Endodermal cell (in vitro differentiated cells): ENCODE measurements at places on chromosomes 2 and 18.

- no peak for DNase-seq
- no peak overlapping the region for H3K4me3 ChIP-seq
- no peaks in the 10 kb centered on the region for H3K27me3 ChIP-seq
- H3K36me3 ChIP-seq = peaks cover 14% of the 10 kb centered on the region
- H3K4me1 ChIP-seq = no peaks in the 10 kb centered on the region
- no peak overlapping the region for H3K27ac ChIP-seq
Observed at GRCh38 chr2:241110607-241111439, 8.7 kb upstream of the MTERF4 start.

- H3K4me1 ChIP-seq = no peaks in the 10 kb centered on the region
- no peaks in the 10 kb centered on the region for H3K36me3 ChIP-seq
- no peaks in the 10 kb centered on the region for H3K27me3 ChIP-seq
- DNase-seq = no peak
- H3K4me3 ChIP-seq = no peak overlapping the region
Observed at GRCh38 chr2:155377931-155378444, 679.5 kb downstream of the KCNJ3 start.

DNA sequence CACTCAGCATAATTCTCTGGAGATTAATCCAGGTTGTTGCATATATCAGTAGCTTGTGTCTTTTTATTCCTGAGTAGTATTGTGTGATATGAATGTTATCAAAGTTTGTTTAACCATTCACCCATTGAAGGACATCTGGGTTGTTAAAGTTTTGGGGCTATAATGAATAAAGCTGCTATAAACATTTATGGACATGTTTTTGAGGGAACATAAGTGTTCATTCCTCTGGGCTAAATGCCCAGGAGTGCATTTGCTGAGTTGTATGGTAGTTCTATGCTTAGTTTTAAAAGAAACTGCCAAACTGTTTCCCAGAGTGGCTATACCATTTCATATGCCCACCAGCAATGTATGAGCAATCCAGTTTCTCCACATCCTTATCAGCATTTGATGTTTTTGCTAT, 21.8 kb upstream of the KCNJ13 start:
- no peaks in the 10 kb centered on the region for H3K27me3 ChIP-seq
- peaks cover 7% of the 10 kb centered on the region for H3K4me1 ChIP-seq
- no peak for DNase-seq
- H3K36me3 ChIP-seq = peaks cover 81% of the 10 kb centered on the region

DNA sequence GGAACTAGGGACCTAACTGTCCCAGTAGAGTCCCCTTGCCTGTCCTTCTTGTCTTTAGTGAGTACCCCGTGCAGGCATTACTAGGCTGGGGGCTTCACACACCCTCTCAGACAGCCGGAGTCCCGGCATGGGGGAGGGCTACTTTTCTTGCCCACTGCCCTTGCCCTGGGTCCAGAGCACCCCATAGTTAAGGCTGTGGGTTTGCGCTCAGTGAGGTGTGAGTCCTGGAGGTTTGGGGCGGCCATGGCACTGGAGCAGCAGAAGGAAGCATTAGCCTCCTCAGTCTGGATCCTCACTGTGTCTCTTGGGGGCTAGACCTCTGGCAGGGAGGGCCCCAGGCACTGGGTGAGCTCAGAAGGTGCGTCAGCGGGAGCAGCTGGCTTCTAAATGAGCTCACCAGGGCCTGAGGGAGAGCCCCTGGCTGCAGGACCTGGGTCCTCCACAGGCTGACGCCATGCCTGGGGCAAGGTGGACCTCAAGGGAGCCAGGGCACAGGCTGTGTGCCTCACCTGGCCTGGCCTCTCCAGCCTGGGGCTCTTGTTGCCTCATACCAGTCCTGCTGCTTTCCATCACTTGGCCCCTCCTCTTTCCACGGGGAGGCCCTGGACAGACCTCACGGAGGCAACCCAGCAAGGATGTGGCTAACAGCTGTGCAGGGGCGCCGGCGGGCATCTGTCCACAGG, 27.4 kb downstream of the HS6ST1 start:
- DNase-seq = no peak
- H3K4me1 ChIP-seq = peaks cover 5% of the 10 kb centered on the region
- H3K4me3 ChIP-seq = no peak overlapping the region
- H3K27ac ChIP-seq = no peak overlapping the region

DNA sequence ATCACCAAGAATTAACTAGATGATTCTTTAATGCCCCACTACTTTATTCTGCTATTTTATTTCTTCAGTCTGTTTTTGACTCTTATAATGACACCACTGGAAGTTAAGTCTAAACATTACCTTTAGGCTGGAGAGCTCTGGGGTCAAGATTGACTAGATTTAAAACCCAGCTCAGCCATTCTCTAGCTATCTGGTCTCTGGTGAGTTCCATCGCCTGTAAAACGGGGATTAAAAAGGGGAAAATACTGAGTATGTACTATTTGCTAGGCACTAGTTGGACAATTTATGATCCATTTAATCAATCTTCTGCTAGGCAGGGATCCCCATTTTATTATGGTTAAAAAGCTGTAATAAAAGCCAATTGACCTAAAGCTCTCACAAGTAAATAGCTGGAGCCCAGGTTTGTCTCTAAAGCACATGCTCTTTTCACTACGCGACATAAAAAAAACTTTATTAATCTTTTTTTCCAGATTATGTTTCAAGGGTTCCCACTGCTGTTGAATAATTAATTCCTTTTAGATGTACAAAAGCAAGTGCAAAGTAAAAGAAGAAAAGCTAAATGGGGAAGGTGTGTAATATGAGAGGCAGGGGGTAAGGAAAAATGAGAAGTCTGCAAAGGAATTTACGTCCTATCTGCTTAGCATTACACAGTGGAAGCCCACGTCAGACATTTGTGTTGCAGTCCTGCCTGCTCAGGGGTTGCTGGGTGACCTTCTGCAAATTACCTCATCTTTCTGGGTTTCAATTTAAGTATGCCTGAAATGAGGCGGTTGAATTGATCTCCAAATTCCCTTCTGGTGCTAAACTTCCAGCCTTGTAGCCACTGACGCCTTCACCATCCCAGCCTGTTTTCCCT, 918 bp upstream of the NABP1 start:
- no peaks in the 10 kb centered on the region for H3K36me3 ChIP-seq
- no peak for DNase-seq
- peaks cover 10% of the 10 kb centered on the region for H3K27me3 ChIP-seq
- no peaks in the 10 kb centered on the region for H3K4me1 ChIP-seq
- H3K27ac ChIP-seq = peak overlapping the region; percentile 86
- H3K4me3 ChIP-seq = peak overlapping the region; percentile 95

GRCh38 chr2:38440655-38441054, 63.6 kb upstream of the ATL2 start:
- peaks cover 10% of the 10 kb centered on the region for H3K4me1 ChIP-seq
- H3K36me3 ChIP-seq = no peaks in the 10 kb centered on the region
- peak overlapping the region; percentile 71 for H3K4me3 ChIP-seq
- H3K27ac ChIP-seq = no peak overlapping the region
- DNase-seq = peak; percentile 80
- no peaks in the 10 kb centered on the region for H3K27me3 ChIP-seq

DNA sequence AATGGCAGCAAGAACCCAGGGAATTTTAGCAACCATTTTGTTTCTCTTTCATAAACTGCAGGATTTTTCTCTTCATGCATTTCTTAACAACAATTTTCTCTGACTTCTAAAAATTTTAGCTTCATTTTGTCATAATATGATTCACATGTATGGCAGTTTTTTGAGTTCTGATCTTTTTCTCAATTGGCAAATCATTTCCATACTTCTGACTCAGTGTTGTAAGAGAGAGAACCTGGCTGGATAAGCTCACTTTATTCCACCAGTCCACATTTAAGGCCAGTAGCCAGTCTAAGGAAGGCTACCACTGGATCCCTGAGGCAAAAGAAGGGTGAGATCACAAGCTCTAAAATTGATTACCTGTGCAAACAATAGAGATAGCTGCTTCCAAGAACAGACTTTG, 42.8 kb upstream of the COL3A1 start:
- no peaks in the 10 kb centered on the region for H3K4me1 ChIP-seq
- no peak overlapping the region for H3K27ac ChIP-seq
- H3K36me3 ChIP-seq = no peaks in the 10 kb centered on the region
- no peak overlapping the region for H3K4me3 ChIP-seq
- H3K27me3 ChIP-seq = no peaks in the 10 kb centered on the region

DNA sequence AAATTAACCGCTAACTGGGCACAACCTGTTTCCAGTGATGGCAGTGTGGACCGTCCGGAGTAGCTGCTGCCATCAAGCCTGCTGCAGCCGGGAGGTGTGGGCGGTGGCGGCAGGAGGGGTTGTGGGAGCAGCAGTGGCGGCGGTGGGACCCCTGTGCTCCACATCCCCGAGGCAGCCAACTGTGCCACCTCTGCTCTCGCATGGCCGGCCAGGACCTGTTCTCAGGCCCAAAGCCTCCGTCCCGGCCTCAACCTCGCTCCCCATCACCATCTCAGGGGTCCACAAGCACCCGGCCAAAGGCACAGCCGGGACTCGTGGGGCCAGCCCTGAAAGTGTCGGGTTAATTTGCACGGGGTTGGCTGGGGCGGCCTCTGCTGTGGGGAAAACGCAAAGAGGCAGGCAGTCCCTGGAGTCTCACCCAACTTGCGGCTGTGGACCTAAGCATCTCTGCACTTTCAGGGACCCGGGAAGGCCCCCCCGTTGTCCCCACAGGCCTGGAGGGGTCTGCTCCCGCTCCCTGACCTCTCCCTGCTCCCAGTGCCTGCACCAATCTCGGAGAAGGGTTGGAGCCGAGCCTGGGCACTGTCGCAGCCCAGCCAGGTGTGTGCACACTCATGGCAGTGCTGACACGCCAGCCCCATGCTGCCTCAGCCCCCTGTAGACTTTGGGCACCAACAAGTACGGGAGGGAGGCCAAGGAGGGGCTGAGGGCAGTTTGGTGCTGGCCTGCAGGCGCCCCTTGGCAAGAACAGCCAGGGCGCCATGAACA, 44.4 kb upstream of the PEX13 start:
- H3K36me3 ChIP-seq = no peaks in the 10 kb centered on the region
- H3K4me1 ChIP-seq = peaks cover 4% of the 10 kb centered on the region
- no peak overlapping the region for H3K4me3 ChIP-seq
- no peak overlapping the region for H3K27ac ChIP-seq

DNA sequence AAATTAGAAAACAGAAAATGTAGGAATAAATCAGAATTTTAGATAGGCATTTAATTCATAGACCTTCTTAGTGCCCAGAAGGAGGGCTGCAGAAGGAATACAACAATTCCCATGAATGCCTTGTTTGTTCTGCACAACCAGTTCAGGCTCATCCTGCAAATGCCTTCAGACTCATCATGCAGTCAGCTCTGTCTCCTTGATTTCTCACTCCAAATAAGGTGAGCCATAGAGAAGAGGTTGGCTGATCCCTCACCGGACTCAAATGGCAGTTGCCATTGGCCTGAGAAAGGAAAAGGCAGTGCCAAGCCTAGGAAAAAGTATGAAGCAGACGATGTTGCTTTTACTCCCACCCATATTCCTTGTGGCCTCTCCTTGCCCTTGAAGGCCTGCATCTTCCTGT, 50.3 kb downstream of the DSC3 start:
- no peak for DNase-seq
- H3K4me3 ChIP-seq = no peak overlapping the region
- no peaks in the 10 kb centered on the region for H3K27me3 ChIP-seq
- no peak overlapping the region for H3K27ac ChIP-seq
- H3K36me3 ChIP-seq = no peaks in the 10 kb centered on the region

DNA sequence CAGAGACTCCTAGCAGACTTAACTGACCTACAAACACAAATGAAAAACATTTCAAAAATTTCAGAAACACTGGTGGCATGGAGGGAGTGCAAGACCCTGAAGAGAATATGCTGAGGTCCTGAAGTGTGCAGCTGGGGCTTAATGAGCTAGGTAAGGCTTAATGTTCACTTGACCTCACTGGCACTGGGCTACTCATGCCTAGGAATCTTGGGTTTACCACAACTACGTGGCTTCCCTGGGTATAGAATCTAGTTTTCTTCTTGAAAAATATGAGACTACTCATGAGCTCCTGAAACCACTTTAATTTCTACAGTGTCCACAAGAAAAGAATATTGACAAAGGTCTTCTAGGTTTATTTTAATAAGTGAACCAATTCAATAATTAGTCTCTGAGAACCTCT, 139.8 kb downstream of the HNMT start:
- no peaks in the 10 kb centered on the region for H3K27me3 ChIP-seq
- no peak for DNase-seq
- H3K4me3 ChIP-seq = no peak overlapping the region
- H3K36me3 ChIP-seq = no peaks in the 10 kb centered on the region
- no peak overlapping the region for H3K27ac ChIP-seq
- peaks cover 5% of the 10 kb centered on the region for H3K4me1 ChIP-seq

DNA sequence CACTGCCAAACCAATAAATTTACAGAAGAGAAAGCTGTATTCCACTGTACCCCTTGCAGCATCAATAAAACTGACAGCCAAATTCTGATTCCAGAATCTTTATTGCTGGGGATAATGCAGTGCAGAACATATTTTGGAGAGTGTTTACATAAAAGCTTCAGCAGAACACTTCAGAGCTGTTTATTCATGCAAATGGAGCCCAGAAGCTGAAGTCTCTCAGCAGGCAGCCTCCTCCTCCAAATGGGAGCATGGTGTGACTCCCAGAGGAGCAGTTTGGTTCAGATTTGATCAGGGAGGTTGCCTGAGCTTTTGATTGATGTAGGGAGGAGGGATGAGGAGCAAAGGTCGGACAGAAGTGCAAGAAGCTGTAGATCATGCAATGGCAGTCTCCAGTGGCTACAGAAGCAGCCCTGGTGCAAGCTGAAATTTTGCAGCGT, 22.4 kb downstream of the LHCGR start:
- no peak for DNase-seq
- H3K36me3 ChIP-seq = no peaks in the 10 kb centered on the region
- H3K27me3 ChIP-seq = no peaks in the 10 kb centered on the region
- H3K27ac ChIP-seq = no peak overlapping the region
- H3K4me3 ChIP-seq = no peak overlapping the region
- H3K4me1 ChIP-seq = no peaks in the 10 kb centered on the region
